ENCODE measurements at places on chromosomes 16 and 17.

DNA sequence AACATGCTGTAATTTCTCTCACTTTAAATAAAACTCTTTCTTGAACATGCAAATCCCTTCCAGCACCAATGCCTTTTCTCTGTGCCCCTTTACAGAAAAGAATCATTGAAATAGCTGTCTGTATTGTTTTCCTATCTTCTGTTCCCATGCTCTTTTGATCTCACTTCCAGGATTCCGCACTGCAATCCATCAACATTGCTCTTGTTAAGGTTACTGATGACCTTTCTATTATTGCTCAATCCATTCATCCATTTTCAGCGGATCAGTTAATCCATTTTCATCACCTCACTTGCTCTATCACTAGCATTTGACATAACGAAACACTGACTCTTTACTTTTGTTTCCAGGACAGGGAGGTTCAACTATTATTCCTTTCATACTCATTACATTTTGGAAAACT, 130.5 kb downstream of the ABCA8 start:
- DNase-seq, result no peak

DNA sequence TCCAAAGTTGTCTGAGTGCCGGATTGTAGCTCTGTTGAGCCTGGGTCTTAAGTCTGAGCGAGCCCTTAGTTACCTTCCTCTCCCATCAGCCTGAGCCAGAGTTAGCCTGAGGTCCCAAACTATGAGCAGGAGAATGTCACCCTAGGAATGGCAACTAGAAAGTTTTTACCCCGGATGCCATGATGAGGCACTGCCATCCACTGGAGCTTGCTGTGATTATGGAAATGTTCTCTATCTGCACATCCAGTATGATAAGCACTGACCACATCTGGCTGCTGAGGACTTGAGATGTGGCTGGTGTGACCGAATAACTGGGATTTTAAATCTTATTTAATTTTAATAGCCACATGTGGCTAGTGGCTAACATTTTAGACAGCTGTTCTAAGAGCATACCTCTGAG, 550.0 kb downstream of the CDH13 start:
- no peak for DNase-seq

DNA sequence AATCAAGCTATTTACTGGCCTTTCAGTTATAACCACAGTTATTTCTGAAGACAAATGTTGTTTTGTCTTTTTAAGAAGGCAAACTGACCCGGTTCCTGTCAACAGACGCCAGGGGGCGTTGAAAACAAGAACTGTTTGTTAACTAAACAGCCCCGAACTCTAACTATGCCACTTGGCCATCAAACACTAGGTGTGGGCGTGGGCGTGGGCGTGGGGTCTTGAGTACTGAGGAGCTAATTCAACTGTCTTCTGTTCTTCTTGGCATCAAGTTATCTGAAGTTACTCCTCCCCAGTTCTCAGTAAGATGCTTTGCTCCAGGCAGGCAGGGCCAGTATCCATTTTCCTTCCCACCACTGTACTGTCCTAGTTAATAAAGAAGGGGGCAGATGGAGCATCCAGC, 63.3 kb upstream of the MTMR4 start:
- no peak for DNase-seq

- DNase-seq, result no peak
Observed at GRCh38 chr17:33135691-33136090, 144.0 kb downstream of the SPACA3 start.

GRCh38 chr16:1414532-1415260, at the start of gene UNKL:
Gene UNKL (minus strand): TSS chr16:1414704. CDS start chr16:1414691, 13 bp downstream.
- peak; percentile 90 for DNase-seq

DNA sequence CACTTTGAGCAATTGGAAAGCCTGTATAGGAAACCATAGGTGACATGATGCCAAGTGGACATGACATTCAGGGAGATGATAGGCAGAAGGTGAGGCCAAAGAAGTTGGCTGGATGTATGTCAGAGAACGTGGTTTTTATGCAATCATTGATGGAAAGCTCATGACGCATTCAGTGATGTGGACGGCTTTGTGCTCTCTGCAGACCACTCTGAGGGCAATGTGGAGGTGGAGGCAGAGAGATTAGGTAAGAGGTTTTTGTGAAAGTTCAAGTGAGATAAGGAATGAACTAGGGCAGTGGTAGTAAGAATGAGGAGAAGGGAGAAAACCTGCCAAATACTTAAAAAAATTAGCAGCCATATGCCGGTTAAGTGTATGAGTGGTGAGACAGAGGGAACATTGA, 99.0 kb downstream of the PRKCA start:
- no peak for DNase-seq
